ENCODE measurements at places on chromosomes 4 and X.

GRCh38 chrX:134377537-134377936 is 82.4 kb upstream of the HPRT1 start:
- DNase-seq = no peak

DNA sequence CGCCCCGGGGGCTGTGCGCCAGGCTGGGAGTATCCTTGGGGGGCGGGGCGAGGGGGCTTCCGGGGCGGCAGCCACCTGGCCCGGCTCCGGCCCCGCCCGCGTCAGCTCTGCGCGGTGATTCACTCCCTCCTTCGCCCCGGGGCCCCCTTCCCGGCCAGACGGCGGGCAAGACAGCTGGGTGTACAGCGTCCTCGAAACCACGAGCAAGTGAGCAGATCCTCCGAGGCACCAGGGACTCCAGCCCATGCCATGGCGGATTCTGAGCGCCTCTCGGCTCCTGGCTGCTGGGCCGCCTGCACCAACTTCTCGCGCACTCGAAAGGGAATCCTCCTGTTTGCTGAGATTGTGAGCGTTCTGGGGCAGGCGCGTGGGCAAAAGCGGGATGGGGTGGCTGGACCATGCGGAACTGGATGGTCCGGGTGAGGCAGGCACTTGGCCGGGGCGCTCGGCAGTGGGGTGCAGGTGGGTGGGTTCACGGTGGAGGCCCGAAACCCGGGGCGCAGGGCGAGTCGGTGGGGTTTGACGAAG is at the start of gene PLP2:
Gene PLP2, plus strand, starts transcription at position 147 of the 528 bp plus-strand sequence. Its CDS starts 103 bp downstream, at position 250.
- no peak for DNase-seq

DNA sequence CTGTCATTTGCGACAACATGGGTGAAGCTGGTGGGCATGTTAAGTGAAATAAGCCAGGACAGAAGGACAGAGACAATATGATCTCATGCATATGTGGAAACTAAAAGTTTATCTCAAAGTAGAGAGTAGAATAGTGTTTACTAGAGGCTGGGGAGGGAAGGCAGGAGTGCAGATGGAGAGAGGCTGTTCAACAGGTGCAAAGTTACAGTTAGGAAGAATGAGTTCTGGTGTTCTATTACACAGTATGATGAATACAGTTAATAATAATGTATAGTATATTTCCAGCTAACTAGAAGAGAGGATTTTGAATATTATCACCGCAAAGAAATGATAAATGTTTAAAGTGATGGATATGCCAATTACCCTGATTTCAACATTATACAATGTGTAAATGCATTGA is 69.8 kb downstream of the FBXL5 start:
- DNase-seq = no peak

- no peak for DNase-seq
Observed at GRCh38 chrX:136899221-136899620, 18.7 kb upstream of the RBMX start.

- DNase-seq = no peak
Observed at GRCh38 chr4:1376391-1376840, 29.4 kb downstream of the UVSSA start.

DNA sequence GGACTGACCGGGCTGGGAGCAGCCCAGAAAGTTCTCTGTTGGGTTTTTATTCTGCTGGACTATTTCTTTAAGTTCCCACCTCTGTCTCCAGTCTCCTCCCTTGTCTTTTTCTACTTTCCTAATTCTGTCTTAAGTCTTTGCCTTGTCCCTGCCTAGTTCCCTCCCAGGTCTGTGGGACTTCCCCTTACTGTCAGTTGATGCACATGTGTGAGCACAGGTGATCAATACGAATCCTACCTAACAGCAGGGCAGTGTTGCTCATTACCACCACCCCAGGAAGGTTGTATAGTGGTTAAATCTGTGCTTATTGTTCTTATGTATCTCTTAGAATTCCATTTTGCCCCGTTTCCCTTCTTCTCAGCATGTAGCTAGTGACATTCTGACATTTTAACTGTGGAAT is 62.1 kb downstream of the GALNTL6 start:
- DNase-seq = no peak

- DNase-seq = no peak
Observed at GRCh38 chr4:152374606-152375285, 161.1 kb downstream of the FBXW7 start.

- no peak for DNase-seq
Observed at GRCh38 chrX:71178908-71179307, 34.3 kb downstream of the NLGN3 start.

DNA sequence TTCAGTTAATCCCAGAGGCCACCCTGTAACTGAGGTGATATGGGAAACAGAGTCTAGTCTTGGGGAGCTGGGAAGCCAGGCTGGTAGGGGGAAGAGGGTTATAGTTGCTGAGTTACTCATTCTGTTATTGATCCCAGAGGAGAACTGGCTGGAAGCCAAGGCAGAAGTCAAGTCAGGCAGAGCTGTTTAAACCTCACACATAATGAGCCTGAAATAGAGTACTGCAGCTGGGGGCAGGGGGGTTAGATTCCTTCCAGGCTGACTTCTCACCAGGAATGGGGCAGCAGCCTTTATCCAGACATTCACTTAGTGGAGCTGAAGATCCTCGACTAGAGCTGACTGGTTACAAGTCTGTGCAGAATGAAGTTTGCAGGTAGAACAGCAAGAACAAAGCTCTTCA is 144.9 kb downstream of the C4orf33 start:
- DNase-seq = no peak

DNA sequence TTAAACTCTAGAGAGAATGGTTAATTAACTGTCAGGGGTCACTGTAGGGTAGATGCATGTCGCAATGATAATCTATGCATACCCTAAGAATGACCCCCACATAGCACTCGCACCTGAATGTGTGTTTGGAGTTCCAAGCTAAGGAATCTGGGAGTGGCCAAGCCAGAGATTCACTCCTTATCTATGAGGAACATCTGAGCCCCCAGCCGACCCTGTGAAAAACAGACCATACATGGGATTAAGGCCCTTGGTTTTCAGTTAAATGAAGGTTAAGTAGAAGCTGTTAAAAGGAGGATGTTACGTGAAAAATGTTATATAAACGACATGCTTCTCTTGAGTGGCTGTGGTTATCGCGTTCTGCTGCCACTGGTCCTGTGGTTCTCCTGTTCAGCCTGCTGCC is 147.2 kb downstream of the RELL1 start:
- DNase-seq = no peak

DNA sequence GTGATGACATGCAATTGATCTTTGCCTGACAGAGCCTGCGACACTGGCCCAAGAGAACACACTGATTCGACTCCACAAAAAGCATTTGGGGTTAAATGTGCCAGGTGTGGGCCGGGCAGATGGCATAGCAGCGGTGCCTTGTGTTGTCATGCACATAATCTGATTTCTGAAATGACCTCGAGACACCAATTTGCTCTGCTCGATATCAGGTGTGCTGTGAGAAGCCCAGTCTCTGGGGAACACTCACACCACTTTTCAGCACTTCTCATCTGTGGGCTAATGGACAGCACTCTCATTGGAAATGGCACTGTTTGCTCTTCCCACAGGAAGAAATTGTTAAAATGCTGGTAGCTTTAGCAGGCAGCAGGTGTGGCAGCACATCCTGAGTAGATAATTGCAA is 738.3 kb upstream of the TENM3 start:
- DNase-seq = no peak

GRCh38 chr4:139984471-139984870 is 169.5 kb downstream of the MAML3 start:
- no peak for DNase-seq

DNA sequence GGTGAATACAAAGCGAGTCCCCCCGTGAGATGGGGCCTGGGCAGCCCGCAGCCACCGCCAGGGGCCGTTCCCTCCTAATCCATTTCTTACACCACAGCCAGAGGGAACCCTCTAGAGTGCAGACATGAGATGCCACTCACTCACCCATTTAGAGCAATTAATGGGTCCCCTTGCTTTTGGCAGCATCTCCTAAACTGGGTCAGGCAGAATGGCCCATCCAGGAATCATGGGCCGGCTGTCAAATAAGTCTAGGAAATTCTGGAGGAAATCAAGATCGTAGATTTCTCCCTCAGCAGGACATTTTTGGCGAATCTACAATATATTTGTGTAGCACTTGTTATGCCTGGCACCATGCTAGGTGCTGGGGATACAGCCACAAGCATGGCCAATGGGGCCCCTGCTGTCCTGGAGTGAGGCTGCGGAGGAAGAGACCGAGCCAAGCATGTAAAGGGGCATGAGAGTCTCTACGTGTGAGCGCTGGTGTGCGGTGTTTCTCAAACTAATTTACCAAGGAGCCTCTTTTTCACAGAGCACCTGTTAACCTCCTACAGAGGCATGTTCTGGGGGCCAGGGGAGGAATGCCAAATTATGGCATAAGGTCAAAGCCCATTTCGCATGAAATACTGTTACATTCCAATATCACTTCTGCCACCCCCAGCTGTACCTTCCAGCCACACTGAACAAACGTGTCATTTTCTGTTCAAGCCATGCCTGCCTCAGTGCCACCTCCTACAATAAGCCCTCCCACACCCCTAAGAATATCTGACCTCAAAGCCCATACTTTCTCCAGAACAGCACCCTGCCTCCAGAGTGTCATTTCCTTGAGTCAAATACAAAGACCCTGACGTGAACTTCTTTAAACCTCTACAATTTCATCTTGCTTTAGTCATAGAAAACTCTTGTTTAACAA is 28.1 kb upstream of the JAKMIP1 start:
- DNase-seq = no peak

DNA sequence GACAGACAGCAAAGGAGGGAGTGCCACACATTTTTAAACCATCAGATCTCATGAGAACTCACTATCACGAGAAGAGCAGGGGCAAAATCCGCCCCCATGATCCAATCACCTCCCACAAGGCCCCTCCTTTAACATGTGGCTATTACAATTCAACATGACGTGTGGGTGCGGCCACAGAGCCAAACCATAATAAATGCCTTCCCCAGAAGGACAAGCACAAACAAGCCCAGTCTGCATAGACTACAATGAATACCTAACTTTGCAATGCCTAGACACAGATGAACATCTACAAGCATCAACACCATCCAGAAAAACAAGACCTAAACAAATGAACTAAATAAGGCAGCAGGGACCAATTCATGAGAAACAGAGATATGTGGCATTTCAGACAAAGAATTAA is 12.3 kb downstream of the ETDA start:
- no peak for DNase-seq

- DNase-seq = no peak
Observed at GRCh38 chrX:13235930-13236329, 83.9 kb downstream of the ATXN3L start.

- DNase-seq = peak; percentile 90
Observed at GRCh38 chr4:16532240-16532970, 306.1 kb upstream of the TAPT1 start.

DNA sequence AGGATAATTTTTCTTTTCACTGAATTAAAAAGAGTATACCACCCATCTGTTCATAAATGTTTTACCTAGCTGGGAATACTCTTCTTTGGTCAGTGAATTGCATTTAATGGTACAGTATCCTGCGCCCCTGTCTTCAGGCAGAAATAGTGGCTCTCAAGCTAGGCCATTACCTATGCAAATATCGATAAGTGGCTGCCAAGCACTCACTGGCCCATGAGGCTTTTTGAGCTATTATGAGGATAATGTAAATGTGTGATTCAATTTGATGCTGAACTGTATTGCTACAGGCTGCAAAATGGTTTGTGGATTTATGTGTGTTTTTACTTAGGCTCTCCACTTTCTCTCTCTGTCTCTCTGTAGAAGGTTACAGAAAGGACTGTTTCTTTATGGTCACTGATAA is 30.1 kb upstream of the MTMR1 start:
- DNase-seq = no peak

DNA sequence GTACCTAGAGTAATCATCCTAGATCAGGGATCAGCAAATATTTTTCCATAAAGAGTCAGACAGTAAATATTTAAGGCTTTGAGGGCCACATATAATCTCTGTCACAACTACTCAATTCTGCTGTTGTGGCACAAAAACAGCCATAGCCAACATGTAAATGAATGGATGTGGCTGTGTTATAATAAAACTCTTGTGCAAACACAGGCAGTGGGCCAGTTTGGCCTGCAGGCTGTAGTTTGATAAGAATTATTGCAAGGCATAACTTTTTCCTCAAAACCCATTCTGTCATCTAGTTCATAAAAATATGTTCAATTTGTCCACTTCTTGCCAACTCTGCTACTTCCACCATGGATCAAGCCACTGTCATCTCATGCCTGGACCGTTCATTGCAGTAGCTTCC is 39.4 kb upstream of the SHROOM4 start:
- DNase-seq = no peak

DNA sequence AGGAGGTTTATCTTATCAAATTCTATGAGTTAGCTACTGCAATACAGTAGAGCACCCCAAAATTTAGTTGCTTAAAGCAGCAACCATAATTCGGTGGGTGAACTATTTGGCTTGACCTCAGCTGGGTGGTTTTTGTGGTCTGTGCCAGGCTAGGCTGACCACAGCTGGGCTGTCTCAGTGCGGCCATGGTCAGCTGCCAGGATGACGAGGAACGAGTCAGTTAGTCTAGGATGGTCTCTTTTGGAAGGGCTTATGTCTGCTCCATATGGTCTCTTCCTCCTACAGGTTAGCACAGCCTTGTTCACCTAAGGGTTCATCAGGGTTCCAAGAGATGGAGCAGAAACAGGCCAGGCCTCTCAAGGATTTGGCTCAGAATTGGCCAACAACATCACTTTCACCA is 210.4 kb downstream of the PALLD start:
- no peak for DNase-seq

- peak; percentile 9 for DNase-seq
Observed at GRCh38 chr4:845836-846251, 19.9 kb upstream of the CPLX1 start.

DNA sequence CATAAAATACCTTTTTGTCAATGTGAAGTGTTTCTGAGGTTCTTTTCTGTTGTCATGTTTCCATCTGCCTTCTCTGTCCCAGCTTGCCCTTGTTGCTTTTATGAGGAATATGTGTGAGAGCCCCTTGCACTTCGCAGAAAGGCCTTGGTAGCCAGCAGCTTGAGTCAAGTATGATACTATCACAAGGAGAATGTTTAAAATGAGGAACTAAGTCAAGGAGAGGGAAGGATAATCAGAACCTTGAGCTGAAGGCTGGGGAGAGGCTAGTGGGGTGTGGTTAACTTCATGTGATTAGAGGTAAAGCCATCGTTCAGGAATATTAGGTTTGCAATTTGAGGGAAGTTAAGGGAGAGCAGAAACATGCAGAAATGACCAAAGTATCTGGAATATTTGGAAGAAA is 12.7 kb downstream of the PGK1 start:
- no peak for DNase-seq

DNA sequence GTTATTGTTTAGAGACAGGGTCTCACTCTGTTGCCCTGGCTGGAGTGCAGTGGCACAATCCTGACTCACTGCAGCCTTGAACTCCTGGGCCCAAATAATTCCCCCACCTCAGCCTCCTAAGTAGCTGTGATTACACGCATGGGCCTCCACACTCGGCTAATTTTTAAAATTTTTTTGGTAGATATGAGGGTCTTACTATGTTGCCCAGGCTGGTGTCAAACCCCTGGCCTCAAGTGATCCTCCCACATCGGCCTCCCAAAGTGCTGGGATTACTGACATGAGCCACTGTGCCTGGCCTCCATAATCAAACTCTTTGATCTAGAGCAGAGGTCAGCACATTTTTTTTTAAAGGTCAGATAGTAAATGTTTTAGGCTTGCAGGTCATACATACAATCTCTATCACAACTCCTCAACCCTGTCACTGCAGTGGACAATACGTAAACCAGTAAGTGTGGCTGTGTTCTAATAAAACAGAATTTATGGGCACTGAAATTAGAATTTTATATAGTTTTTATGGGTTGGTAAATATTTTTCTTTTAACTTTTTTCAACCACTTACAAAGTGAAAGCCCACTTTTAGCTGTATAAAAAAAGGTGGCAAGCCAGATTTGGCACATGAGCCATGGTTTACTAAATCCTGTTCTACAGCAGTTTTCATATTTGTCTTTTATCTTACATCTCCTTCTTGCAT is 105.1 kb upstream of the RAPGEF2 start:
- no peak for DNase-seq

All from GM04503 (cell line).